Effector memory CD4-positive, alpha-beta T cell (primary cell): ENCODE measurements at places on chromosomes 7 and 10.

- DNase-seq = no peak
Observed at GRCh38 chr7:5614600-5614999, 166.9 kb downstream of the RNF216 start.

DNA sequence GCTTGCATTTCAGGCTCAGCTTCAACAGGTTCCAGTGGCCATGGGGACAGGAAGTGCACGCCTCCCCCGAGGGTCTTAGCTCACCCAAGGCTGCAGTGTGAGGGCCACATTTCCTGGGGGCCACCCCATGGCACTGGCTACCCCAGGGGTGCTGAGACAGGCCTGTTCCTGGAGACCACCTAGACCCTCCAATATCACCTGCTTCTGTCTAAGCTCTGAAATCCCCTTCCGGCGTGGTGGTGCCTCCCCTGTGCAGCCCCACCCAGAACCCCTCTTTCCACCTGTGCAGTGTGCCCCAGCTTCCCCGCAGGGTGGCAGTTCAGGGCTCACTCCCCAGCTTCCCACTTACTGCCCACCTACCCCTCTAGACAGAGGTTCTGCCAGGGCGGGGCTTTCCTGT lies 83.1 kb downstream of the ADARB2 start:
- no peak for DNase-seq

DNA sequence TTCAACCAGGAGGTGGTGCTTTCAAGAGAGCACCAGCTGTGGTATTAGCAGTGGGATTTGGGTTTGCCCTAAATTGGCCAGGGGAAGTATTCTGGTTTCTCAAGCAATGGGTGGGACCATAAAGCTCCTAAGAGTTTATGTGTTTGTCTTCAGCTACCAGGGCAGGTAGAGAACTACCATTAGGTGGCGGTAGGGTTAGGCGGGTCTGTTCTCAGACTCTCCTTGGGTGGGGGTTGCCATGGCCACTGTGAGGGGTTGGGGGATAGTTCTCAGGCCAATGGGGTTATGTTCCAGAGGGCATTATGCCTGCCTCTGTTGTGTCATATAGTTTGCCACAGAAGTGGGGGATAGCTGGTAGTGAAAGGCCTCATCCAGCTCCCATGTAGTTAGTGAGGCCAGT lies 47.7 kb upstream of the BICC1 start:
- DNase-seq = no peak

GRCh38 chr7:106269254-106269961 lies 15.4 kb downstream of the NAMPT start:
- DNase-seq = no peak

GRCh38 chr10:104253606-104254410 lies 884 bp upstream of the GSTO1 start:
- no peak for DNase-seq

- DNase-seq = no peak
Observed at GRCh38 chr7:147400221-147400689, 1190.3 kb upstream of the C7orf33 start.

DNA sequence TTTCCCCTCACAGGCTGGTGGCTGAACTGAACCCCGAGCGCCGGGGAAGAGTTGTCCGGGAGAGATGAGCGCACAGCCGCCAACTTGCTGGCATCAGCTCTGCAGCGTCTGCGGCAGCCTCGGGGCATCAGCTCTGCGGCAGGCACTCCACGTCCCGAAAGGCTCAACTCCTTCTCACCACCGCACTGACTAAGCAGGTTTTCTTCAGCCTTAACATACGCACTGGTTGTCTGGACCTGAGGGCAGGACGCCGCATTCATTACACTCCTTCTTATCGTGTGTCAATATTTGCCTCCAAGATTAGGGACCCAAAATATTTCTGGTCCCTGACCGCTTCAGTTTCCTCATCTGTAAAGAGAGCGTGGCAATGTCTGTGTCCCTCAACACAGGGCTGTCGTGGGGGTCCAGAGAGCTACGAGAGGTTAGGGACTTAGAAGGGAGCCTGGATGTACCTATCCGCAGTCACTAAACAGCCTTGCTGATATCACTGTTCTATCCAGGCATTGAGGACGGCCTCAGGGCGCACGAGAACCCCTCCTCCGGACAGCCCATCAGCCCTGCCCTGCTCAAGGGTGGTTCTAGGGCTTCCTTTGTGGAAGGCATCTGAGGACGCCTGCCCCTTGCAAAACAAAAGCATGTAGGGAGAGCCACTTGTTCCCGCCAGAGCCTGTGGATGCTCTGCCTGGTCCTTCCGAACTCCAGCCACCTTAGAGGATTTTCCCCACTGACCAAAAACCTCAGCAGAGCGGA lies 42.8 kb upstream of the FIGNL1 start:
- no peak for DNase-seq

- no peak for DNase-seq
Observed at GRCh38 chr7:137342265-137342664, 1.3 kb downstream of the PTN start.

- DNase-seq = no peak
Observed at GRCh38 chr7:45911311-45911710, 9.8 kb downstream of the IGFBP3 start.

DNA sequence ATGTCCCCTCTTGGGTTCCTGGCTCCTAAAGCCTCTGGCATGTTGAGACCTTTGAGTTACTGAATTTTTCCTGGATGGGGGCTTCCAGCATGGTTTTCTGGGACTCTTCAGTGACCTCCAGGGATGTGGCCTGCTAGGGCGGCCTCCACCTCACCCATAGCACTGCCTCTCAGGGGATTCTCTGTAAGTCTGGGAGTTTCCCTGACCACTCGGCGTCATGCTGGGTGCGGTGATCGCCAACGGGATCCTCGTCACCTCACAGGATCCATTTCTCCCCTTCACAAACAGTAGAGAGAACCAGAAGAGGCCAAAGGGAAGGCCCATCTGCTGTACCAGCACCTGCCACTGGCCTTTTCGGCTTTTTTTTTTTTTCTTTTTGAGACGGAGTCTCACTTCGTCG lies 84.3 kb downstream of the NPTX2 start:
- no peak for DNase-seq

DNA sequence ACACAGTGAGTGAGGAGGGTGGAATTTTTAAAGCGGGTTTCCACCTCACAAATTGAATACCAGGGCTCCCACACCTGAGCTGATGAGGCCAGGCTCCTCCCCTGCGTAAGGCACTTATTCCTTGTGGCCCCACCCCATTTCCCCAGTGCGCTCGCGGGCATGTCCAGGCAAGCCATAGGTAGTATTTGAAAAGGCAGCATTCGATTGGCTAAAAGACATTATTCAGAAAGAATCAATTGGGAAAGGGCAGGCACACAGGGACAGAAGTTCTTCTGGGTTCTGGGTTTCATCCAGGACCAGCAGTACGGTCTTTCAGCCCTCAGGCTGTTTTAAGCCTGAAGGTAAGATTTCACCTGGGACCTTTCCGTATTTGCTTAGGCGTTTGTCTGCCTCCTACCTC lies 222.3 kb downstream of the BBS9 start:
- no peak for DNase-seq

DNA sequence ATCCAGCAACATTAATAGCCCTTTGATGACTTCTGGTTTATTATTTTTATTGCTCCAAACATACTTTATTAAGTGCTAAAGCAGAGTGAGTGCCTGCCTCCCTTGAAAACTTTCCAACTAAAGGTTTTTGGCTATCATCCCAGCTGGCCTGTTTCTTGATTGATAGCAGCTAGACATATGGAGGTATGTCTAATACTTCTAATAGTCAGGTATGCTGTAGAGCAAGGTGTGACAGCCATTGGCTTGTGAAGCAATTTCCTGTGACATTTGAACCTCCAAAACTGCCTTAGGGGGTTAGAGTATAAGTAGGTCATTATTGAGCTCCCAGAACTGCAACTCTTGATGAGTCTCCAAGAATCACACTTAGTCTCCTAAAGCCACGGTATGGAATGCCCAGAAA lies 55.8 kb downstream of the LOXL4 start:
- no peak for DNase-seq

DNA sequence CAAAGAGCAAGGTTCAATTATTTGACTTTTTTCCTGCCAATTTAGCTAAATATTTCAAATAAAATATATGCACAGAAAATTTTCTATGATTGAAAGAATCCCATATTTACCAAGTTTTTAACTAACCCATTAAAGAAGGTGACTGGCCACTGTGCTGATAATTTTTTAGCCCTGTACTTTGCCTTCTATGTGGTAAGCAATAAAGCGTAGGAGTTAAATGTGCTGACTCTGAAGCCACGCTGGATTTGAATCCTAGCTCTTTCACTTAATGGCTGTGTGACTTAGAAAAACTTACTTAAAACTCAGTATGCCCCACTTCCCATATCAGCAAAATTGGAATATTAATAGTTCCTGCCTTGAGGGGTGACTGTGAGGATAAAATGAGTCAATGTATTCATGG lies 82.1 kb downstream of the NEUROD6 start:
- DNase-seq = no peak
